Small intestine (tissue), 16 donors: ENCODE measurements at places on chromosomes 5 and 9.

- DNase-seq: no peak
These were observed 53.6 kb downstream of the RAB24 start for GRCh38 chr5:177249761-177250537.

DNA sequence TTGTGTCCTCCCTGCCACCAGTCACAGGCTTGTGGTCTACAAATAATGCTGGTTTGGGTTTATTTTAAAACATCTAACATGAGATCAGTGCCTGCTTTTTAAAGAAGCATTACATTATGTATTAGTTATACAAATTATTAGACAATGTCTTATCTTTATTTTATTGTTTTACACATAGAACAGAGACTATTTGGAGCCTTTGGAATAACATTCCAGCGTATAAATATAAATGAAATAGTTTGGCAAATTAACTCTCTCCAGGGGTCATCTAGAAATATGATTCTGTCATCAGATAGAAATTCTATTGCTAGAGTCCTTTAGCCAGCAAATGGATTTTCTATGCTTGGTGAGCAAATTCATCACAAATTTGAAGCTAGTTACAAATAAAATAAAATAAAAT lies 22.4 kb downstream of the MAP1B start:
- DNase-seq: no peak

GRCh38 chr9:14710804-14711203 lies 11.7 kb downstream of the CER1 start:
- DNase-seq: no peak

GRCh38 chr9:114867327-114867726 lies 61.5 kb upstream of the TNFSF15 start:
- DNase-seq: no peak

GRCh38 chr5:61666064-61666621 lies 334.1 kb downstream of the ZSWIM6 start:
- DNase-seq: no peak

- DNase-seq: no peak
These were observed 43.4 kb upstream of the CDKN2B start for GRCh38 chr9:22052376-22052945.

GRCh38 chr5:862367-863243 lies 11.8 kb upstream of the ZDHHC11 start:
- DNase-seq: no peak

DNA sequence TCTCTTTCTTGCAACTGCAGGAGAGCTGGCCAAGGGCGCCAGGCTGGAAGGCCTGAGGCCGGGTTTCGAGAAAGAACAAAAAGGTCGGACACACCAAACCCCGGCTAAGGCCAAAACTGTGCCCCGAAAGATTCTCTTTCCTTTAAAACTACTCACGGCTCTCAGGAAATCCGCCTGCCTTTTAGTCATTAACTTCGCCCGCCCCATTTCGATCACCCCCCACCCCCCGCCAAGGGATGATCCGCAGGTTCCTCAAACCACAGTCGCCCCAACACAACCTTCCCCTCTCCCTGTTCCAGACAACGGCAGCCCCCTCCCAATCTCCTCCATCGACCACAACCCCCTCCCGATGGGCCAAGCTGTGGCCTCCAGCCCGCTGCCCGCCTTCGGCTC lies 536 bp downstream of the FEM1C start:
- DNase-seq: no peak

DNA sequence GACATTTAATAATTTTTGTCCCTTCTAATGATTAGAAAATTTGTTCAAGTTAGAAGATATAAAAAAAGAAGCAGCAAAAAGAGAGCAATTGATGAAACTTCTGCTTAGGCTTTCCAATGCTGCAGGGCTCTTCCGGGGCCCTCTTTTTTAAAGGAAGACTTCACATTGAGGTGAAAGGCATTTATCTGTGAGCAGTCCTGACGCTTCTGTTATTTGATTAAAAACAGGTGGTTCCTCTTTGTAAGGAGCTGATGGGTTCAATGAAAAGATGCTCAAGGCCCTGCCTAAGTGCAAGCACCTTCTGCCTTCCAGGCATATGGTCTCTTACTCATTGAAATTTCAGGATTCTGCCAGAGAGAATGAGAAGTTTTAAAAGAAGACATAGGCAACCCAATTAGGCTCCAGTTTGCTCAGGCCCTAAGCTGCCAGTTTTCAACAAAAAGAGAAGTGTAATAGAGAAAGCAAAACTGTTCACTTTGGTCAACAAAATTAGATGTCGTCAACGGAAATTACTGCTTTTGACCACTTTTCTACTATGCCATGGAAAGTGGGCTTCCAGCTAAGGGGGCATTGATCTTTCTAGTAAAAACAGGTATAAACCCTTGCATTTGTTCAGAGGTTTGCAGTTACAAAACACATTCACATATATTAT lies 100.2 kb downstream of the INSYN2B start:
- no peak for DNase-seq

GRCh38 chr9:114049441-114050225 lies 28.5 kb downstream of the AMBP start:
- DNase-seq: no peak

- no peak for DNase-seq
These were observed 164.4 kb downstream of the FOCAD start for GRCh38 chr9:20848490-20848889.

- peak; percentile 8 for DNase-seq
These were observed 41.0 kb upstream of the SLC36A1 start for GRCh38 chr5:151406322-151406947.

GRCh38 chr5:148540647-148541046 lies 113.7 kb downstream of the HTR4 start:
- no peak for DNase-seq

- no peak for DNase-seq
These were observed 69.1 kb downstream of the HABP4 start for GRCh38 chr9:96519095-96519494.

DNA sequence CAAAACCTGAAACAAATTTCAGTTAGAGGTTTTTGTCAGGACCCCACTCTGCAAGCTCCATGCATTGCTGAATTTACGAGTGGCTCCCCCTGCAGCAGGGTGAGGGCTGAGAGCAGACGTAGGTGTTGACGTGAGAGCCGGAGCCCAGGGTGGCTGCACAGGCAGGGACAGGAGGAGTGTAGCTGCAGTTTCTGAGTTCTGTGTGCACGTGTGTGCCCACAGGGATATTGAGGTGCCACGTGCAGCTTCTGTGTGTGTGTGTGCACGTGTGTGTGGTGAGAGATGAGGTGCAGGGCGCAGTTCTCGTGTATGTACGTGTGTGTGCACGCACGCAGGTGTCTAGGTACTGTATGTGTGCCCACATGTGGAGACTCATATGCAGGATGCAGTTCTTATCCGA lies 14.6 kb downstream of the PLEKHG4B start:
- DNase-seq: no peak

DNA sequence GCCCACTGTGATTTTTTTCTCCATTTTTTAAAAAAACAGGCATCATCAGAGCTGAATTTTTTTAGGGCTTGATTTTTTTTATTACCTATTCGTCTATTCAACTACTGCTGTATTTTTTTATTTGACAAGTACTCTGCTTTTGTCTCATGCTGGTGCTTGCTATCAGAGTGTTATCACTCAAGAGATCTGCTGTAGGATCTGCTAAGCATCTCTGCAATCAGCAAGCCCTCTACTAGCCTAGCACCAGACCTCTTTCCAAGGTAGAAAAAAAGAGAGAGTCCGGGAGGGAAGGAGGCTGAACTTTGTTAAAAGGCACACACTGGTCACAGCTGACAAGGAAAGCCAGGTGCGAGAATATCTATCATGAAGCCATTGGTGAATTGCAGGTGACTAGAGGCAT lies 413.8 kb upstream of the CCNH start:
- DNase-seq: no peak

GRCh38 chr5:148014276-148014675 lies 49.5 kb upstream of the SPINK5 start:
- no peak for DNase-seq

DNA sequence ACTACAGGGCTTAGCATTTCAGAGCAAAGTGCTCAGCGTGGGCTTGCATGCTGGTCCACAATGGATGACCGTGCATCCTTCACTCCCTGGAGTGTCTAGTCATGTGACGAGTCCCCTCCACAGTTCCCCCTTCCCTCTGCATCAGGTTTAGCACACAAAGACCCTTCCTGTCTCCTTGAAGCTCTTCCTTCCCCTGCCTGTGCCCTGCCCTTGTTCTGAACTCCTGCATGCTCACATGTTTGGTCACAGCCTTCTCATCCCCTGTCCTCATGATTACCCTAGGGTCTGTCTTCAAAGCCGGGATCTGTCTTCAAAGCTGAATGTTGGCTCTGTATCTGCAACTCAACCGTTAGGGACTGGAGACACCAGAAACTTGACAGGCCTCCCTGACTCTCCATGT lies 388.9 kb downstream of the SEMA5A start:
- no peak for DNase-seq

DNA sequence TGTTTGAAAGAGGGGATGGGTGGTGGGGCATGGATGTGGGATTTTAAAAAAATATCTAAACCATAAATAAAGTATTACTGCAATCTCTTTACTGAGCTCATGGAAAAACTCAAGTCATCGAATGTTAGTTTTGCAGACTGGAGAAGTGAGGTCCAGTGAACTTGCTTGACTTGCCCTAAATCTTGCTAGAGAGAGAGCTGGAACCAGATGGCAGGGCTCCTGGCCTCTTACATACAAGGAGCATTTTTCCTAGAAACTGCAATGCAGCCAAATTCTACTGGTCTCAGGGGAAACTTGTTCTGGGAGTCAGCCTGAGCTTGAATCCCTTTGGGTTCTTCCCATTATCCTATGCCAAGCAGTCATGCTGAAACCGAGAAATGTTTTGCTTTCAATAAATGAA lies 2.9 kb upstream of the TGFBI start:
- DNase-seq: no peak

GRCh38 chr9:121865884-121866283 lies 214.4 kb downstream of the DAB2IP start:
- DNase-seq: no peak

DNA sequence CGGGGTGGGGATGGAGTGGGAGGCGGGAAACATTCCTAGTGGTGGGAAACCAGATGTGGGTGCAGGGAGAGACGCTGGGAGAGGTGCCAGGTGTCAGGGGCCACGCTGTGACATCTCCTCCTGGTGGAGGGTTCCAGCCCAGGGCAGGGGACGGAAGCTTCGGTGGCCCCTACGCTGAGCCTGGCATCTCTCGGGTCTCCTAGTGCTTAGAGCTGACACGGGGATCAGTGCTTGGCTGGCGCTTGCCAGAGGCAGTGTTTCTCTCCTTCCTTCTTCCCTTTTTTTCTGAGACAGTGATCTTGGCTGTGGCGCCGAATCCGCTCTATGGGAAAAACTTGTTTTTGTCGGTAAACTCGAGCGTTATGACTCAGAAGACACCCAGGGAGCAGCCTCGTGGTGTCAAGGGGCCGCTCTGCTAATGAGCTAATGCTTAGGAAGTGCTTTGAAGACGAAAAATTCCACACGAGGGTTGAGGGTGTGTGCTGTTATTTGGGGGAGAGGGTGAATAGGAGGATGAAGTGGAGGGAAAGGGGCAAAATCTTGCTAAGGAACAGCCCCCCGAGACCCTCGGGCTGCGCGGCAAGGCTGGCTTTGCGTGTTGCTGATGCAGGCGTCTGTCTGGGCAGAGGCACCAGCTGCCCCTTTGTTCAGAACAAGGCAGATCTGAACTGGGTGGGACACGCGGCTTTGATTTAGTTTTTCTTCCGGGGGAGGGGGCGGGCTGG lies 20.4 kb upstream of the IER5L start:
- DNase-seq: no peak

- DNase-seq: no peak
These were observed 12.7 kb downstream of the STK10 start for GRCh38 chr5:172175263-172175719.

DNA sequence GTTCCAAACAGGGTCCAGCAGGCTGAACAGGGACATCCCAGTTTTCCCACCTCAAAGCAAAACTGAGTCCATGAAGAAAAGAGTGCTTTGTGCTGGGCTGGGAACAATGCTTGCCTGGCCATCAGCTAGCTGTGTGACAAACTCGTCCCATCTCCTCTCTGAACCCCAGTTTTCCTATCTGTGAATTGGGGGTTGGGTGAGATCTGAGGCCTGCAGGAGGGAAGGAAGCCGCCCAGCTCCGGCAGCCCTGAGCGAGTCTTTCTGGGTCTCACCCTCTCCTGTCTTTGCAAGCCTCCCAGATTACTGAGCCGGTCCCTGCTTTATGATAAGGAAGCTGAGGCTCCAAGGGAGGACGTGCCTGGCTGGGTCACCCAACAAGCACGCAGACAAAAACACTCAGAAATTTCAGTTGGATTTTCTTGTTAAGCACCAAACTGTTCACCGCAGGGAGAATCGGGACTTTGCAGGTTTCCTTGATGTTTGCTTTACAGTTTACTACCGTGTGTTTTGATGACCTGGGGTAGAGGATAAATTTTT lies 82.6 kb upstream of the LMX1B start:
- DNase-seq: no peak

DNA sequence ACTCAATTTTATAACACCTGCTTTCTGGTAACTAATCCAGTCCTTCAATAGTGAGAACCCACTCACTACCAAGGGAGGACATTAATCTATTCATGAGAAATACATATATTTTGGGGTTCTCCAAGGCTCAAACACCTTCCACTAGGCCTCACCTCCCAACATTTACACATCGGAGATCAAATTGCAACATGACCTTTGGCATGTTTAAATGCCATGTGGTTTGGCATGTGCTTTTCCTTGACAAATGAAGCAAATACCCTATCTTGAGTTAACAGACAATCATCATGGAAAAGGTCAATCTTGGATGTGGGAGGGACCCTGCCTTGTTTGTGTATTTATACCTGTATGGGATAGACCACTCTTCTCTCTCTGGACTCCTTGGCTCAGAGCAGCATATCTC lies 21.9 kb upstream of the SPINK14 start:
- DNase-seq: peak; percentile 28

GRCh38 chr5:56170557-56170956 lies 62.6 kb downstream of the ANKRD55 start:
- DNase-seq: no peak

GRCh38 chr5:43315263-43315662 lies 2.1 kb upstream of the HMGCS1 start:
- DNase-seq: no peak

GRCh38 chr5:126056352-126056751 lies 366.9 kb upstream of the GRAMD2B start:
- DNase-seq: no peak

- DNase-seq: no peak
These were observed 180.6 kb downstream of the GABRG2 start for GRCh38 chr5:162248107-162248713.

DNA sequence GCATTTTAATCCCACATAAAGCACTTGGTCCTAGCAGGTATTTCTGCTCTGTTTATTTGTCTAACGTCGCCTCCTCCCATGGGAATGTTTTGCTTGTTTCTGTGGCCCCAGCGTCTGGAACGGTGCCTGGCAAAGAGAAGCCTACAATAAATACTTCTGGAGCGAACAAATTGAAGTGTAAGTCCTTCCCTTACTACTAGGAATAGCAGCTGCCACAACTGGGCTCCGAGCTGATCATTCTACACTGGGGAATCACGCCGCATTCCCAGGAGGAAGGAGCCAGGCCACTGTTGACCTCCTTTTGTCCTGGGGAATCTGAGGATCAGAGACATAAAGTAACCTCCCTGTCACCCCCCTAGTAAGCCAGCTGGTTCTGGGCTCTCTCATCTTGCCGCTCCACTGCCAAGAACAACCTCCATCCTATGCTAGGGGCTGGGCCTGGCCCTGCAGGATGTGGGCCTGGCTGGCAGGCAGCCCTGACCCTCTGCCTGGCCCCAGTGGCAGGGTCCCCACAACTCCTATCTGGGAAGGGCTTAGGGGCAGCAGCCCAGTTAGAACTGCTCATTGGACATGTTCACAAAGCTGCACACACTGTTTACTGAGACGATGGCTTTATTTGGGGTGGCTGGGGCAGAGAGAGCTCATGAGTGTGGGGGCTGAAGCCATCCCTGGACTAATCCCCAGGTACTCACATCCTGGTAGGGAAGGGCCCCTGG lies 82.8 kb downstream of the GTF3C4 start:
- no peak for DNase-seq

GRCh38 chr5:68176802-68177479 lies 38.6 kb upstream of the PIK3R1 start:
- no peak for DNase-seq
